ENCODE measurements at places on chromosomes 11 and 22.

GRCh38 chr11:81655351-81655750 lies 1078.3 kb downstream of the FAM181B start:
- no peak for DNase-seq

DNA sequence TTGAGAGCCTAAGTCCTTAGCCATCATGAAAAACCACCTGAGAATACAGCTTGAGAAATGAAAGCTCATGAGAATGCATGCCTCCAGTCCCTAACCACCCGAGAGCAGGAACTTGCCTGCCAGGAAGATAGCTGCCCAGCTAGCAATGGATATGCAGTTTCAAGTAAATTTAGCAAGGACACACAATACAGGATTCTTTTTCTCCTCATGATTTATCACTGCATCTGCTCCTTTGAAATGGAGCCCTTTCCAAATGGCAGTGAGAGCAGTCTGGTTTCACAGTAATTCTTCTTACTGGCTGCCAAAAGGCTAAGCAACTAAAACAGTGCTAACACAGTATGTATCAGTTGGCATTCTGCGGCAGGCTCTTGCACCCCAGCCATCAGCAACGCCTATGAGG lies 109.9 kb downstream of the MICAL3 start:
- DNase-seq, result no peak

GRCh38 chr11:78654866-78655265 lies 80.2 kb upstream of the NARS2 start:
- DNase-seq, result no peak

DNA sequence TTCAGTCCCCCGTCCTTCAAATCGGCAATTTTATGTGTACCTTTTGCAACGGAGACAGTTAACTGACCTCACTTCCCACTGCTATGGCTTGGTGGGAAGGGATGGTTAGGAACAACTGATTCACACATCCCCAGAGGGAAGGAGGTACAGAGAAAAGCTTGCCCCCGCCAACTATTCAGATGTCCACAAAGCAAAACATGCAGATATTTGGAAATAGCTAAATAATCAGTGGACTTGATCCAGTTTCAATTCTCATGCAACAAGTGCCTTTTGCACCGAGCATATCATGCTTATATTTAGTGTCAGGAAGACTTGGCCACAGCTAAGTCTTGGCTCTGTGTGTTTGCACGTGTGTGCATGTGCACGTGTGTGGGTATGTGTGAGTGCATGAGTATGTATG lies 144.6 kb downstream of the SNX19 start:
- no peak for DNase-seq

GRCh38 chr11:26319906-26320305 lies 12.0 kb upstream of the ANO3 start:
- DNase-seq, result no peak

DNA sequence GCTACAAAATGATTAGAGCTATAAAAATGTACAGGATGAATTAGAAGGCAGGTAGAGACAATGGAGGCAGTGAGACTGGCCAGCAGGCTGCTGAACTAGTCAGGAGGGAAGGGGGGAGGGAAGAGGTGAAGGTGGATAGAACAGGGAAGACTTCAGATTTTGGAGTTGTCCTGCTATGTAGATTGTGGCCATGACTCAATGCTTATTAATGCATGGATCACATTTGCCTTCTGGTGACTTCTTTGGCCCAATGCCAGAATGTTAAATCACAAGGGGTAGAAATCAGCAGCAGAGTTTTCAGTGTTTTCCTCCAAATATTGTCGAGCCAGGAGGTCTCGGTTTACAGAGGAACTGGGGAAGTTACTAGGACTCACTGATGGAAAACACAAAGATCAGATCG lies 346.6 kb downstream of the AASDHPPT start:
- no peak for DNase-seq

DNA sequence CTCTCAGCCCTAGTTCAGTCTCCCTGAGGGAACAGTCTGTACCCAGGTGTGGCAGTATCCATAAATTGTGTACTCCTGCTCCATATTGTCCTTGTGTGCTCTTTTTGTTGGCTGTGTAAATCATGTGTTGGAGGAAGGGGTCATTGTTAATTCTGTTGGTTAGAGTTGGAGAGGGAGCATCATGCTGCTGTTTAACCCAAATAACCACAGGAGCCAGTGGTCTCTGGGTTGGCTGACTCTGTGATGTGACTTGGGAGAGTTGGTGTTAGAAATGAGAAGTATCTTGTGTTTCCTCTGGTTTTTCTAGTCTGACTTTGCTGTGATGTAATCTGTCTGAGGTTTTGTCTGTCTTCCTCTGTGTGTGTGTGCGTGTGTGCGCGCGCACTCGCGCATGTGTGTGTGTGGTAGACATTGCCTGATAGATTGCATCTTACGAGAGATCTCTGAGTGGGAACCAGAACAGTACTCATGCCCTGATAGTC lies 30.5 kb downstream of the CTNND1 start:
- peak; percentile 76 for DNase-seq

DNA sequence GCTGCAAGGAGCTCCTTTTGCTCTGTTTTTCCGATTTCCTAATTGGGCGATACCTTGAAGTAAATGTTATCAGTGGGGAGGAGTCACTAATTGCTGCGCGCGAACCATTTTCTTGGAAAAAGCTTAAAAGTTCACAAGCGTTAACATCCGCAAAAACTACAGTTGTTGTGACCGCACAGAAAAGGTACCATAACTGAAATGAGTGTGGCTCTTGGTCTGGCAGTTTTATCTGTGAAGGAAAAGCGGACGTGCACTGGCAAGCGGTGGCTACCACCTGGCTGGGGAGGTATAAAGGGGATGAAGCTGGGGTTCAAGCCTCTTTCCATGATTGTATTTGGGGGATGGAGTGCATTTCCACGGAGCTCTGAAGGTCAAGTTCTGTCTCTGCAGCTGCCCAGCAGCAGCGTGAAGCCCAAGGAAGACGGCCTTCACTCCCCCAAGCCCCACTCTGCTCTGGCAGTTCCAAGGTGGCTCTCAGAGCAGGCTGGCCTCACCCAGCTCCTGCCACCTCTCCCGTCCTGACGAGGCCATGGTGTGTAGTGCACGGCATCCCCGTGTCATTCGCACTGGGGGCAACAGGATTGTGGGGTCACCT lies 27.5 kb downstream of the MOV10L1 start:
- no peak for DNase-seq

DNA sequence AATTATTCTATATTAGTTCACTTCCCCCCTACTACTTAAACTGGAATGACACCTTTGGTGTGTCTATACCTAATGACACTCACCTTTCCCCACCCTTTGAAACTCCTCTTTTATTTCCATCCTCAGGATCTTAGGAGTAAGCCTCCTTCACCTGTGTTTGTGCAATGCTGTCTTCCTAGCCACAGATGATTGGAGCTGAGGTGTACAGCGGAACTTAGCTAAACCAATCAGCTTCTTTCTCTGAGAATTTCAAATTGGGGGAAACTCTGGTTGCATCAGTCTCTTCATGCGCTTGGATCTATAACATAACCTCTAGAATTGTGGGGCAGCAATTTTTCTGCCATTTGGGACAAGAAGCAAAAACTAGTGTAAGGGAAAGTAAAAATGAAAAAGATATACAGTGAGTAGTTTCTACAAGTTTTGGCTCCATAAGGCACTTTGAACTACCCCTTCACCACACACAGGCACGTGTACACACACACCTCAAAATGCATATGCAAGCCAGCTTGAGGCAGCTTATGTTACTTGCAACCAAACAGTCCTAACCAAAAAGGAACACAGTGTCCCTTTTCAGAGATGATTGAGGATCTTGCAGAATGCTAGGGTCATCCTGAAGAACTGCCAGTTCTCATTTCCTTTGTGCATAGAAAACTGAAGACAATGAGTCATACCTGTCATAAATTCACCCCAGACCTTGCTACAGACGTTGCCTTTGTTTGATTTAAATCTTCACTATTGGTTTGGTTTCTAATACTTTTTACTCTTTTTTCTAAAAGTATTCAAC lies 36.0 kb upstream of the LDLRAD3 start:
- no peak for DNase-seq

- no peak for DNase-seq
These were observed 9.6 kb downstream of the SCARF2 start for GRCh38 chr22:20427945-20428417.

GRCh38 chr11:22193348-22194051 lies 615 bp downstream of the ANO5 start:
- no peak for DNase-seq

DNA sequence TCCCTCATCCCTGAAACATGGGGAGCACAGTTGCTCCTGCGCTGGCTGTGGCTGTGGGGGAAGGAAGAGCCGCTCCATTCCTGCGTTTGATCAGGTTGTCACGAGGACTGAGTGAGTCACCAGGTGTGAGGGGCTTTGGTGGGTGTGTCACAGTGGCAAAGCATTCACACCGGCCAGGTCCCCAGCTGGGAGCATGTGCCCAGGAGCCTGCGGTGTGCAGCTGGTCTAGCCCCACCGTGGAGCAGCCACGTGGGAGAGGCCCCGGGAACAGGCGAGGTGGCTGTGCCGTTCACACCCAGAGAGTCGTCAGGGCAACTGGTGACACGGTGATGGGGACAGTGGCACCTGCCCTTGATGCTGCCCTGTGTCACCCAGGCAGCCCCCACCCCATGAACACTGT lies 47.6 kb upstream of the PPARA start:
- DNase-seq, result no peak

GRCh38 chr22:45543243-45543642 lies 40.6 kb downstream of the FBLN1 start:
- DNase-seq, result no peak

DNA sequence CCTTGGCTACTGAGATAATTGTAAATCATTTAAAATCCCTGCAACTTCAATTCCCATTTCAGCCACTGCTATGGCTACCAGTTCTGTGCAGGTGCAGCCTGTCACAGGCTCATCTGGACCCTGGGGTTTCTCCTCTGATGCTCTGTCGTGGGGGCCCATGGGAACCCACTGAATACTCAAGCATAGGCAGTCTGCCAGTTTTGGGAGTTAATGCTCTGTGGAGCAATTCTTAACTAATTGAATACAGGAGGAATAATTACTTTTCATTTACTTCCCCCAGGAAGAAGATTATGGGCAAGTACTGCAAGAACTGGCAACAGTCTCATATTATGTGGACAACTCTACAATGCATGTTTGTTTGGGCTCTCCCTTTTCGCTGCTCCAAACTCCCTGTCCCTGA lies 25.9 kb downstream of the OR51E2 start:
- DNase-seq, result no peak

GRCh38 chr11:25211635-25212254 lies 714.9 kb downstream of the LUZP2 start:
- no peak for DNase-seq

- DNase-seq, result no peak
These were observed 87.0 kb downstream of the BDNF start for GRCh38 chr11:27612932-27613880.
